ENCODE measurements at places on chromosomes 2 and 18.

DNA sequence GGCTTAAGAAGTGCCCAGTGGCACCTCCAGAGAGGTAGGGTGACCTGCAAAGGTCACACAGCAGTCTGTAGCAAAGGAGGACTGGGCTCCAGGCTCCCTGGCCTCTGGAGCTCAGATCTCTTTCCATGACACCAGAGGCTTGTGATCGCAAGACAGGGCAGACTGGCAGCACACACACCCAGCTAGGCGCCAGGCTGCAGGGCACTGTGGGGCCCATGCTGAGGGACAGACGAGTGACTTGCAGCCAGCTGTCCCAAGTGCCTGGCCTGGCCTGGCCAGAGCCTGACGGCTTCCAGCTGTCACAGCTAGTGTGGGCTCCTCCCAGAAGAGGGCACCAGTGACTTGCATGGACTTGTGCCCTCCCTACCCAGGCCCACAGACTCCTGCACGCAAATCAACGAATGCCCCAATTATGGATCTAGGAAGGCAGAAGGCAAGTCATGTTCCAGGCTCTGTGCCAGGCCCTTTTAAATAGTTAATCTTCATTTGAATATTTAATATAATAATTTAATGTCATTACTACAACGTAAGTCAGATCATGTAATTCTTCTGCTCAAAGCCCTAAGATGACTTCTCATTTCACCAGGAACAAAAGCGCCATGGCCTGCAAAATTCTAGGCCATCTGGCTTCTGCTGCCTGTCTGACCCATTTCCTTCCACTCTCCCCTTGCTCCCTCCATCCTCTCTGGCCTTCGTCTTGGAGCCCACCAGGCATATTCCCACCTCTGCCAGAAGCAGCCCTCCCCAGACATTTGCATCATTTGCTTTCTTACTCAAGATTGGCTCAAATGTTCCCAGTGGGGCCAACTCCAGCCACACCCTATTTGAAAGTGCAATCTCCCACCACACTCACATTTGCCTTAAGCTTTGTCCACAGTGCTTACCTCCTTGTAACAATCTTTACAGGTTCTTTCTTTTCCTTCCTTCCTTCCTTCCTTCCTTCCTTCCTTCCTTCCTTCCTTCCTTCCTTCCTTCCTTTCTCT, 3.7 kb upstream of the SPEG start:
- DNase-seq: no peak

GRCh38 chr2:47079515-47080412, 75.3 kb downstream of the STPG4 start:
- DNase-seq: no peak

DNA sequence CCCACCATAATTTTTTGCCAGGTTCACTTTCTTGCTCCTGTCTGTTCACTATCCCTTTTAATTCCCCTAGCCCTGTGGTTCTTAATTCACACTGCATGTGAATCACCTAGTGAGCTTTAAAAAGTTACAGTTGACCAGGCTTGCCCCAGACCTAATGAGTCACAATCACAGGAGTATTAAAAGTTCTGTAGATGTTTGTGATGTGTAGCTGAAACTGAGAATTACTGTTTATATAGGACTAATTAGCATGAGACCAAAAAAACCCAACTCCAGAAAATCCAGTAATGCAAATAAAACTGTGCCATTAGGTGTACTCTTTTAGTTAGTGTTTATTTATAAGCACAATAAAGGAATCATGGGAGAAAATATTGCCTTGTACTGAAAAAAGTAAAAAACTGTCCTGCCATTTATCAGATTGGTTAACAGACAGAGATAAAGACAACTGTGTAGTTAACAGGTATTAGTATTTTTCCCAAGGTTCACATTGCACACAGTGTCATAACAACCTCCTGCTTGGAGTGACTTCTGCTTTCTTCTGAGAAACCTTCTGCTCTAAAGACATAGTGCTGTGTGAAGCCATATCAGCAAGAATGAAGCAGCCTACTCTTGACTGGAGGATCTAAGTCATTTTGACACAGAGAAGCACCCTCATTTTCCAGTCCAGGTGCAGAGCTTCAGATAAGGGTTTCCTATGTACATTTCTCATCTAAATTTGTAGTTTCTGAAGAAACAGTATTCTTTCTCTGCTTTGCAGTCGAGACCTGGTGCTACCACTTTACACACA, 39.0 kb downstream of the VAPA start:
- DNase-seq: no peak

DNA sequence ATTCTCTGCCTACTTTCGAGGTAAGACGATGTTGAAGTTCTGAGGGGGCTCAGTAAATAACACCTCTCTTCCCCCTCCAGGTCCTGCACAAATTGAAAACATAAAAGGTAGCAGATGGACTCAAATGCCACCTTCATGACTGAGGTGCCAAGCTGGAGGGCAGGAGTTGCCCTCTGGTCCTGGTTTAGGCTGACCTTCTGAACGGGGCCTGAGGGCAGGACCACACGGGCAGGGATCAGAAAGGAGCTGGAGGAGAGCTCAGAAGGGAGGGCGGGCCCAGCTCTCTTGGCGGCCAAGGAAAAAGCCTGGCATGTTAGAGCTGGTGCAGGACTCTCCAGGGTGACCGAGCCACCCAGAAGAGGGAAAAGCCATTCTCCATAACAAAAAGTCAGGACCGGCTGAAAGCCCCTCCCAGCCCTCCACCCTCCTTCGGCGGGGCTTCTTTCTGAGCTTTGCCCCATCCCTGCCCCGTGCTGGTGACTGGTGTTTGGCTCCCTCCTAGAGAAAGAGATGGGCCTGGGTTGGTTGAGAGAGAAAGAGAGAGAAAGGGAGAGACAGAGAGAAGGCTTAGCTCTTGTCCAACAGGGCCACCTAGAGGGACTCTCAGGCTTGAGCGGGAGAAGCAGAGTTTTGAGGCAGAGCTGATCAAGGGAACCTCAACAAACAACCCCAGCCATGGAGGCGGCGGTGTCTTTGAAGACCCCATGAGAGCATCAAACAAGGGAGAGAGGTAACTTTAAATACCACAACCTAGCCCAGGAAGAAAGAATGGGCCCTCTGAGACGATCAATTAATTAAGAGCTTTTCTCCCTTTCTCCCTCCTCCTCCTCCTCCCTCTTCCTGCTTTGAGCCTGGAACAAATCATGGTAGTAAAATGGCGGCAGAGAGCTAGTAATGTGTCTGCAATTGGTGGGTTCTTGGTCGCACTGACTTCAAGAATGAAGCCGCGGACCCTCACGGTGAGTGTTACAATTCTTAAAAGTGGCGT, 50.8 kb downstream of the WIPF1 start:
- DNase-seq: no peak

GRCh38 chr2:142596334-142597088, 281.0 kb upstream of the KYNU start:
- DNase-seq: no peak

GRCh38 chr18:10748641-10749040, 222.8 kb downstream of the NAPG start:
- DNase-seq: no peak
